ENCODE measurements at places on chromosomes 6 and 20.

DNA sequence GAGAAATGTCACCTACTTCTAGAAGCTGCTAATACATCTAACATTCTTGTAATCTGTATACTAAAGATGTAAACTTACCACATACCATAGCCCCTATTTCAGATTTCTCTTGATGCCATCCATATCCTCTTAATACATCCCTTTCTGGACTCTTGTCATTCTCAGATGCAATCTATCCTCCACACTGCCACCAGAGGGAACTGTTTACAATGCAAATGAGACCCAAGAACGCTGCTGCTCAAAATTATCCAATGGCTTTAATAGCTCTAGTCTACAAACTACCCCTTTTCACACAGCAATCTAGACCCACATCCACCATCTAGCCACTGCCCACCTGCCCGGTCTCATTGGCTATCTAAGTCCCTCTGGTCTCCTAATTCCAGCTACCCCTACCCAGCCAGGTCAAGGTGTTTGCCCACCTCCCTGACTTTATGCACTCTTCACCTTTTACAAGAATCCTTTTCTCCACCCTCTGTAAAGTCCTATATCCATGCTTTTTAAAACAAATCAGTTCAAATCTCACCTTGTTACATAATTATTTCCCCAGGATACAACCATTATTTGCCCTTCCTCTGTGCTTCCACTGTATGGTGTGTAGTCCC is 14.8 kb downstream of the FAXC start:
- DNase-seq, result peak; percentile 48

DNA sequence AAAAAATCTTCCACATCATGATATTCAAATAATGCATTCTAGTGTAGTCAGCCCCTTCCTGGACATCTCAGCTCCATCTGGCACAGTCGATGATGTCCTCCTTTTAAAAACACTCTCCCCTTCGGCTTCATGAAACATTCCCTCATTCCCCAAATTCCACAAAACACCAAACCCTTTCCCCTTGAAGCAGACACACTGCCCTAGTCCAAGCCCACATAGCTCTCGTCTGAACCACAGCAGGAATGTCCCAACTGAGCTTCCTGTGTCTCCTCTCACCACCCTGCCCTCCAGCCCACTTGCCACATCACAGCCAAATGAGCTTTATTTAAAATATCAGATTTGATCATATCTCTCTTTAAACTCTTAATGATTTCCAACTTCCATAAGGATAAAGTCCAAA is 106.4 kb upstream of the CARMIL1 start:
- peak; percentile 91 for DNase-seq

DNA sequence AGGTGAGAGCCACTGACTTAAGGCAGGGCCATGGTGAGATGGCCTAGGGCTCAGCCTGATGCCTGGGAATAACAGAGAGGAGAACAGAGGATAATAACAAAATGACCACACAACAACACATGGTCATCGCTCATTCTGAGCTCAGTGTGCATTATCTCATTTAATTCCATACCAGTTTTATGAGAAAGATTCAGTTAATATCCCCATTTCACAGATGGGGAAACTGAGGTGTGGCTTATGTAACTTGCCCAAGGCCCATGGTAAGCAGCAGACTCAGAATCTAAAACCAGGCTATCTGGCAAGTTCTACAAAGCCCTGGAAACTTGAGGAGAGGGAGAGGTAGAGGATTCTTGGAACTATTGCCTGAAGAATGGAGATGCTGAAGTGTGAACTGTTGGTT is 200.9 kb upstream of the PMEPA1 start:
- no peak for DNase-seq

DNA sequence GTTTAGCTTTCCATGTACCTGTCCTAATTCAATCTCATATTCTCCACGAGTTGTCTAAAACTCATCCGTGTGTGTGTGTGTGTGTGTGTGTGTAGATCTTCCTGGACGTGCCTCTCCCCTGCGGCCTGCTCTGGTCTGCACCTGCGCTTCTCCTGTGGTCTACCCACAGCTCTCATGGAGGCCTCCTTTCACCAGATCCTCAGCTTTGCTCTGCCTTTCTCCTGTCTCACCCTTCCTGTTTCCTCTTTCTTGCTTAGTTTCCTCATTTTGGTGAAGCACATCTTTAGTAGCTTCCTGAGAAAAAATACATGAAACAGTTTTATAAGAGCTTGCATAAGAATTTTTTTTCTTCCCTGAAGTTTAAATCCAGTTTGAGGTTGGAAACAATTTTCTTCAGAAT is 18.1 kb downstream of the SLX4IP start:
- no peak for DNase-seq

- no peak for DNase-seq
Observed at GRCh38 chr20:25148181-25148981, 47.1 kb upstream of the ENTPD6 start.

DNA sequence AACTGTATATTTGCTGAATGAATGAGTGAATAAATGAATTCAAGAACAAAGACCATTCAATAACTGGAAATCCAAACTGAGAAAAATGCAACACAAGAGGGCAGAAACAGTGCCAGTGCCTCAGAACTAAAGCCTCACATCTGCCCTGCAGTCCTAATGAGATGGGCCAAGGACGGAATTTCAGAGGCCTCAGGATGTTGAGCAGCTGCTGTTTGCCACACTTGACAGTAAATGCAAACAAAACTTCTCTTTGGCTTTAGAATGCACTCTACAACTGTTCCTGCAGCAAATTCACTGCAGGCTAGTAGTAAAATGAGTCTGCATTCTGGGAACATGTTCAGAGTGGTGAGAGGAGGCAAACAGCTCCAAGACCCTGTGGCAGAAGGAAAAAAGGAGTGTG is 177.6 kb upstream of the LRFN2 start:
- DNase-seq, result no peak

DNA sequence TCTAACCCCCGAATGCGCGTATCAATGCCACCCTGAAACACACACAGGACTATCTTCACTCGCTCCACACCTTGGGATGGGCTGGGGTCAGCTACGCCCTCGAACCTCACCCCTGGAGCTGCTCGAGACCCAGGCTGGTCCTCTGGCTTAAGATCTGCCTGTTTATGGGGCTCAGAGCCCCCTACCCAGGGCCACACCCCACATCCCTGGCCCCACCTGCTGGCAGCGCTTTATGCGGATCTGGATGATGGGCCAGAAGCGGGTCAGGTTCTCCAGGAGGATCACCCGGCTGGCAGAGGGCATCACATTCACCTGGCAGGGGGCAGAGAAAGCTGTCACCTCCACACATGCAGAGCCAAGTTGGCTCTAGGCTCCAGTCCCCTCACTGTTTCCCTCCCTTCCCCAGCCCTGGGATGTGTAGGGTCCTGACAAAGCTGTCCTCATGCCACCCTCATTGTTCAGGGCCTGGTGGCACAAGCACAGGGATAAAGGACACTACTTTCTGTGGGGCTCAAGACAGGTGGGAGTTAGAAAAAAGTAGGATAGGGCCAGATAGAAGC is 8.2 kb downstream of the CUL7 start:
- DNase-seq, result no peak

DNA sequence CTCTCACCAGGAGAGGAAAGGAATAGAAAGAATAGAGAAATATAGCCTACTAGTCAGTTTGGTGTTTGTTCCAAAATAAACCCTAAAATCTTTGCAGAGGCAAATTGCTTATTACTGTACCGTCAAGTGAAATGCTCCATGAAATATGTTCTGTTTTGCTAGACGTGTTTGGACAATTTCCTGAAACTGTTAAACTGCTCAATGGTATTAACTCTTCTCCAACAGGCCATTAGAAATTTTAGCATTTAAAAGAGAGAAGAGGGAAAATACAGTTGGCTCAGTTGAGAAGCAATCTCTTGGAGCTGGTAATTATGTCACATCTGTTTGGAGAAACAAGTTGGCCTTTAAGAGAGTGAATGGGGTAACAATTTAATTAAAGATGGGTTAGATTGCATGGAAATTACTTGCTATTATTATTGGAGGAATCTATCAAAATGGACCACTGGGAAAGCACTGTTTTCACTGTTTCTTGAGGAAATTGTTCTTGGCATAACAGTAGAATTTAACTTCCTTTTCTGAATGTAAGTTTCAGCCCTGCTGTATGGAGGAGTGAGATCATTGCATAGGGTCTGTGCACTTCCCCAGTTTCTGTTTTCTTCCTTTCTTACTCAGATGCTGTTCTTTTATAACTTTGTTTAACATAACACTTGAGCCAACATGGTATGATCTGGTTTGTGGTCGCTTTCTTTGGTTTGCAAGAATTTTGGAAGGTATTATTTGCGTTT is 373.6 kb downstream of the PLCB1 start:
- no peak for DNase-seq

DNA sequence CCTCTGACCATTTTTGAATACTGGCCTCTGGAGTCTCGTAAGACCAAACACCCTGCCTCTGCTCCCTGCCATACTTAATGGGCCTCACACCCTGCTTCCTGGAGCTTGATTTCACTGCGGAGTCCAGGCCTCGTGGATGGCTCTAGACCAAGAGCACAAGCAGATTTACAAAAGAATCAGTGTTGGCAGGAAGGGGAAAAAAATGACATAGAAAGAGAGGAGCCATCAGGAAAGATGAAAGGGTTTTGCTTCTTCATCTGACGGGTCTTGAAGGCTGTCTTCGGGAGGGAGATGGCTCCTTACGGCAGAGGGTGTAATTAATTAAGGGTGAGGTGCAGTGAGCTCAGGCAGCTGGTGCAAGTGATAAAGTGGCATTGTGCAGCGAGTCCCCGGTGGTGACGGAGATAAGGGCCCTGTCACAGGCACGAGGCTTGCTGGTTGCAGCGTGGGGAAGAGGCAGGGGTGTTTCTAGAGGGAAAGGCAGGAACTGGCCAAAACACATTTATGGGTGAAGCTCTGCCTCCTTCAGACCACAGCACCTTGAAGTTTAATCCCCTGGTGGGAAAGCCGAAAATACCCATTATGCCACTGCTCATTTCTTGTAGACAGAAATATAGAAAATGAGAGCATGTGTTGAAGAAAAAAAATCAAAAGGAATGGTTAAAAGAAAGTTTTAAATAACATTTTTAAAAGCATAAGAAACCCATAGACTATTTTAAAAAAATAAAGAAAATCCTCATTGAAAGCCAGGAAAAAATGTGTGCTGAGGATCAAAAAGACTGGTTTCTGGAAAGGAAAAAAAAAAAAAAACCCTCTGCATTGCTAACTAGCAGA is 128.6 kb upstream of the LRFN2 start:
- DNase-seq, result no peak

DNA sequence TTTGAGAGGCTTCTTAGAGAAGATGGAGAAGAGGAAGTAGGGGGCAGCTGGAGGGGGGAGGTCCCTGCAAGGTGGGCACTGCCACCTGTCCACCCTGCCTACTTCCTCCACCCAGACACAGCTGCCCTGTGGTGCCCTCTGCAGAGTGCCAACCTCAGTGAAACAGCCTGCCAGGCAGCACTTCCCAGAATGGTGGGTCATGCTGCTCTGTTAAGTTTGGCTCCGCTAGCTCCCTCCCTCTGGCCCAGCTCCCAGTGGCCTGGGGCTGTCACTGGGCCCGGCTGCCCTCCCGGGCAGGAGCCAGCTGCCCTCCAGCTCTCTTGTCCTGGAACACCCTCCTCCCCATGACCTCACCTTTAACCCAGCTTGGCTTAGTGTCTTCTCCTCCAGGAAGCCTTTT is 5.1 kb upstream of the EPB41L1 start:
- DNase-seq, result no peak

- no peak for DNase-seq
Observed at GRCh38 chr6:136945711-136946121, 23.6 kb downstream of the SLC35D3 start.

DNA sequence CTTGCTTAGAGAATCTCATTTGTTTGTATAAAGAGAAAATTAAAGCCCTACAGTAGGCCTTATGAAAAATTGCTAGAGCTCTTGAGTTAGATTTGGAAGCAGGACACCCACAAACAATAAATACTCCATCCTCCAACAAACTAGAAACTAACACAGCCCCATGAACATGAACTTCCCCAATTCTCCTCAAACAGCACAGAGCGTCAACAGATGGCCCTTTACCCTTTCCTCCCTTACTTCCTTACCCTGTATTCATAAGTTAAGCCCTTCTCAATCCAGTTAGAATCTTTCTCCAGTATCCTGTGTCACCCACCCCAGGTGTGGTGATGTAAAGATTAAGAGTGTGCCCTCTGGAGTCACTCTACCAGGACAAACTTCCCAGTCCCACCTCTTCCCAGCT is 113.7 kb downstream of the UNC5CL start:
- DNase-seq, result no peak

- DNase-seq, result peak; percentile 89
Observed at GRCh38 chr6:150720774-150721233, 121.1 kb downstream of the PLEKHG1 start.

DNA sequence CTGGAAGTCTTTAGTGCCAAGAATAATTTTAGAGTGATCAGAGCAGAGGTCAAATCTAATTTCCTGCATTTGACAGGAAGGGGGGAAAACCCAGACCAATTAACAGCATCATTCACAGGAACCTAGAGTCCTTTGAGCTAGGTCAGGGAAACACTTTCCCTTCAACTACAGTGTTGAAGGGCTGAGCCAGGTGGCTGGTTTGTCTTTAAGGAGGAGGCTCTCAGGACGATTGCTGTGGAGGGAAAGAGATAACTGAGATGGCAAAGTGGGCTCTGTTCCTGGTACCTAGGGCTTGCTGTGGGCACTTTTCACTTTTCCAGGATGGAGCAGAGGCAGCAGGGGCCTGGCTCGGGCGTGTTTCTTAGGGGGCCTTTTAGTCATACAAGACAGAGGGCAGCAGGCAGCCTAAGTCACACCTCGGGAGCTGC is 111.9 kb downstream of the SCML4 start:
- DNase-seq, result peak; percentile 23

DNA sequence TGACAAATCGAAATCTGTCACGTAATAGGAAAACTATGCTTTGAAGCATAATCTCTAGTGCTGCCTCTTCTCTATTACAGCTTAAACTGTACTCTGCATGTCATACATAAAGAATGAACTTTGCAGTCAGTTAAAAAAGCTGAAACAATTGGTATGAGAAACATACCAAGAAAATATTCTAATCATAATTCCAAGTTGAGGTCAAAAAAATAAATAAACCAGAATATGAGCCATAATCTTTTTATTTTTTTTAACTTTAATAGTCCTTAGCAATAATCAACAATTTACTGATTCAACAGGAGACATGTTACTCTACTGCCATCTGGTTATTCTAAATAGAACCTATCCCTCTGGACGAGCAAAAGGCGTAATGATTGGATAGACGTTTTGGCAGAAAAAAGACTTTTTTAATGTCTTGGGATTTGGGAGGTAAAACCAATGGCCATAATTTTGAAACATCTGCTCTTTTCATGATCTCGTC is 224.4 kb upstream of the FLRT3 start:
- no peak for DNase-seq

GRCh38 chr20:46341074-46342009 is 33.0 kb upstream of the CDH22 start:
- no peak for DNase-seq

GRCh38 chr20:21714297-21715192 is 9.1 kb downstream of the PAX1 start:
- no peak for DNase-seq

DNA sequence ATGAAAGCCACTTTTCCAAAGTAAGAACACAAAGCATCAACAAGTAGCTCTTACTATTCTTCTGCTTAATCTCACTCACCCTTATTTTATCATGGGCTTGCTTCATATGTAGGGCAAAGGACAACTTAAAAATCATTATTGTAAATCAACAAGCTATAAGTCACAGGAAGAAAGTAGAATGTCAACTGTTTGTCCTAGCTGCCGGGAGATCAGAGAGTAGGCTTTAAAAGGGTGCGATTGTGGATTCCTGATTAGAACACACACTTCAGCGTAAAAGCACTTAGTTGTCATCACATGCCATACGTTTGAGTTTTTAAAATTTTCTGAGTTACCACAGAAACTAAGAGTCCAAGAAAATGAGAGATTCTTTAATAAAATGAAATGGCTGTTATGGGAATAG is 44.4 kb upstream of the NHSL1 start:
- DNase-seq, result no peak

Data from Daoy (cell line).